ENCODE measurements at places on chromosomes 16 and 17.

DNA sequence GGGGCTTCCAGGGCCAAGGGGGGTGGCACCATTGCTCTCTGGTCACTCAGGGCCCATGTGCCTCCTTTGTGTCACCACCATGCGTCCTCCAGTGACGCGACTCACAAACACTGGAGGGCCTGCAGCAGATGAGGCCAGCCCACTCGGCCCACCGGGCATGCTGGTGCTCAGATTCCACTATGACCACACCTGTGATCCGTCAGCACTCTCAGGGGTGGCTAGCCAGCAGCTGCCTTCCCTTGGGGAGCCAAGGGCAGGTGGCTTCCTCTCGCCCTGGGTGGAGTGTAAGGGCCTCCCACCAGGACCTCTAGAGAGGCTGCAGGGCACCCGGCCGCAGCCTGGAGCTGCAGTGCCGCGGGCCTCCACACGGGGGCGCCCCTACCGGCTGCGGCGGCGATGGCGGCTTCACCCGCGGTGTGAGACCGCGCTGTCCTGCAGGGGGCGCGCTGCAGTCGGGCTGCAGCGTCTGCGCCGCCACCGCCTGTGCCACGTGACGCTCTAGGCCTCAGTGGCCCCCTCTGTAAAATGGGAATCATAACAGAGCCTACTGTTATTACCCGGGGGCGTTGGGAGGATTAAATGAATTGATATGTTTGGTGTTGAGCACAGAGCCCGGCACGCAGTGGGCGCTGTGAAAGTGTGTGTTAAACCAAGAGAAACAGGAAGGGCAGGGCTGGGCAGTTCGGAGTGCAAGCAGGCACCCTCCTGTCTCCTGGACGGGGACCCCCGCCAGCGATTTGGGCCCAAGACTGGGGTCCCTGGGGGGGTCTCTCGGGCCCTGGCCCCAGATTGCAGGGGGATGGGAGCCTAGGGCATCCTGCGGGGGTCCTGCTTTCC, 192.4 kb upstream of the GSE1 start:
- DNase-seq: peak; percentile 74

DNA sequence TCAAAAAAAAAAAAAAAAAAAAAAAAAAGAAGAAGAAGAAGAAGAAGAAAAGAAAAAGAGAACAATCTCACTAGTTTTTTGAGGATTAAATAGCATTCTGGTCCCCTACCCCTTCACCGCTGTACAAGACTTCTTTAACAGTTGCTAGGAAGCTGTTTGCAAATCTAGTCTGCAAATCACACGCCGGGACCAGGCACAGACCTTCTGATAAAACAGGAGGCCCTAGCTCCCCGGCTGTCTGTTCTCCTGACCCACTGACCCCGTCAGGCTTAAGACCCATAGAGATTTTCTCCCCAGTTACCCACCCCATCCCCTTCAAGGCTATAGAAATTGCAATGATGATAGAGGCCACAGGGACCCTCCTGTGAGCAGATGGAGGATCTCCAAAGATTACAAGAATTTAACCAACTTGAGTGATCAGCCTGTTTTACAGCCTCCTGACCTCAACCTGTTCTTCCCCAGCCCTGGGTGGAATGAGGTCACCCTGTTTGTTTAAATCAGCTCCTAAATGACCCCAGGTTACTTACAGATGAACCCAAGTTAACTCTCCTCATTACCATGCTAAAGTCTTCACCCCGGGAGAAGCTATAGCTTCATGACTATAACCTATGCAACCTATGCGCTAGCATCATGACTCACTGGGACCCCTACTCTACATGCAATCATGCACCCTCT, 11.8 kb upstream of the SULT1A1 start:
- DNase-seq: no peak

DNA sequence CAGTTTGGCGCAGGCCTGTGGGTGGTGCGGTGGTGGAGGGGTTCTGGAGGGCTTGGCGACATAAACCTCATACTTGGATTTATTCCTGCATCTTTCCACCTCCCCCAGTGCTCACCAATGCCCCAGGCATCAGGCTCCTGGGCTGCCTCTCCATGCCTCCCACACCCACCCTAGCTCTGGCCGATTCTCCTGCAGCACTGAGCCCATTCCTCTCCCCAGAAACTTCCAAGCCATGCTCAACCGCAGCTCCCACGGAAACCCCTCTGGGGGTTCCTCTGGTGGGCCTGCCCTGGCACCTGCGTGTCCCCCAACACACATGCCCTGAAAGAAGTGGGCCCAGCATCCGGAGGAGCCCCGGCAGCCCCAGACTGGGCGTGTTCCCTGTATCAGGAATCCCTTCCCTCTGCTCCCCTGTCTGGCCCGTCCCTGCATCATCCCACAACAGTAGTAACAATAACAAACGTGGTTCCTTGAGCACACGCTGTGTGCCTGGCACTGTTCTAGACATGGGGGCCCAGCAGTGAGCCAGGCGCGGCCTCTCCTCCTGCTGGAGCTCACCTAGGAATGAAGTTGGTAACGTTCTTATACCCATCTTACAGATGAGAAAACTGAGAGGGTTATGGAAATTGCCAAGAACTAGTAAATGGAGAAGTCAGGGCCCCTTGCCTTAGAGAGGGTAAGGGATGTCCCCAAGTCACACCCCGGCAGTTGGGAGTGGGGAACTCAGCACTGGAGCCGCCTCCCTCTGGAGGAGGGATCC, 2.3 kb downstream of the PRSS21 start:
- DNase-seq: no peak

- no peak for DNase-seq
Observed at GRCh38 chr17:66930933-66931332, 33.6 kb upstream of the CACNG4 start.

DNA sequence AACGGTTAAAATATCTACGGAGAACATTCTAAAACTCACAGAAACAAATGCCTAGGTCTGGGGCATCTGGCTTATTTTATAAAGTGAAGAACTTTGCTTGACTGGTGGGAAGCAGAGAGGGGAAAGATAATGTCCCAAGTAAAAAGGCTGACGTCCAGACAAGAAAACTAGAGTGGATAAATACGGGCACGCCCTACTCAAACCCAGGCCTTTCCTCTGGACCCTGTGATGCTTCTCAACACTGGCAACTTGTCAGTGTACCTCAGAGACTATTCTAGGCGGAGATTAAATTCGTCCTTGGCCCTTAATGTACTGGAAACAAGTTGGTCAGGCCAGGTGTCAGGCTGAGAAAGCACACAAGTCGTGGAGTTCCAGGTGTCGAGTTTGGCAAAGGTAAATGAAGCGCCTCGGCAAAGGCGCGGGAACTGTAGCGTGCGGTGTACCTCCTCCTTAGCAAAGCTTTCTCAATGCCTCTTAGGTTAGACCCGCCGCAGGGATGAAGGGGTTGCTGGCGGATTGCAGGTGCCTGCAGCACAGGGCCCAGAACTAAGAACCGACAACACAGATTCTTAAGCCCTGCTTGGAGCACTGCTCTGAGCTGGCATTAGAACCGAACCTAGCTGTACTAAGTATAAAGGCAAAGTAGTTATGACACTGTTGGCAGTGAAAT, 668 bp upstream of the UNK start:
- no peak for DNase-seq

GRCh38 chr17:68184141-68184571, 63.7 kb upstream of the AMZ2 start:
- no peak for DNase-seq

- no peak for DNase-seq
Observed at GRCh38 chr17:39507511-39507910, 46.2 kb downstream of the CDK12 start.

GRCh38 chr17:79137015-79137788, 62.6 kb downstream of the ENGASE start:
- DNase-seq: no peak

GRCh38 chr16:2159175-2159838, 3.7 kb downstream of the TRAF7 start:
- DNase-seq: no peak

- no peak for DNase-seq
Observed at GRCh38 chr16:79532785-79533184, 67.8 kb downstream of the MAF start.

GRCh38 chr16:8063159-8063558, 527.2 kb downstream of the TMEM114 start:
- no peak for DNase-seq

All from activated CD4-positive, alpha-beta T cell treated with anti-CD3 and anti-CD28 coated beads, Interleukin-2, amount 50 U/mL, for 1 hour (primary cell).